ENCODE measurements at places on chromosomes 3 and 15. TPM values are rescaled to one million over a fixed set of nuclear protein-coding genes. Genes with fewer than 3 reads are reported as not detected.
A peak's percentile ranks its signal among the peaks of the same experiment; 100 is the strongest.

GRCh38 chr15:26178640-26179220 lies 315.6 kb upstream of the ATP10A start:
- peak; percentile 10 for DNase-seq

- no peak for DNase-seq
Measured at GRCh38 chr3:25849641-25850385, 59.9 kb downstream of the OXSM start.

C2CD4A gene
- under 0.01 TPM for total RNA-seq

RBP2 gene
- total RNA-seq, result not detected
